Stromal cell of bone marrow (primary cell): ENCODE measurements at places on chromosomes 3 and 15.

DNA sequence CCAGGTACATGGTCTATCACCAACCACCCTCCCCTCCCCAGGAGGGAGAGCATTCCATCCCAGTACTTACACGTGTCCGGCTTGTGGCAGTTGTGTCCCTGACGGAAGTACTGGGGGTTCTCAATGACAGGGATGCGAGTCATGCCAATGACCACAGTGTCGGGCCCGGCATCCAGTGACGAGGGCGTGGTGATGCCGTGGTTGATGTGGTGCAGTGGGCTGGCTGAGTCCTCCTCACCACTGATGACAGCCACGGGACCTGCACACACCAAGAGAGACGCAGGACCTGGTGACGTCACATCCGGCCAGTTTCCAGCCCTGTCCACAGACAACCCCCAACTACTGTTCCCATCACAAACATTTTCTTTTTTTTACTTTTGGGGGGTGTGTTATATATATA lies 223.8 kb downstream of the NTRK3 start:
- DNase-seq: no peak

DNA sequence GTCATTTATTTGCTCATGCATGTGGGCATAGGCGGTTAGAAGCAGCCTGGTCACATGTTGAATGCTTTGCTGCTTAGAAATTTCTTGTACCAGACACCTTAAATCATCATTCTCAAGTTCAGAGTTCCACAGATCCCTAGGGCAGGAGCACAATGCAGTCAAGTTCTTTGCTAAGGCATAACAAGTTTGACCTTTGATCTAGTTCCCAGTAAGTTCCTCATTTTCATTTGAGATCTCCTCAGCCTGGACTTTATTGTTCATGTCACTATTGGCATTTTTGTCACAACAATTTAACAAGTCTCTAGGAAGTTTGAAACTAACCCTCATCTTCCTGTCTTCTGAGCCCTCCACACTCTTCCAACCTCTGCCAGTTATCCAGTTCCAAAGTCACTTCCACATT lies 22.8 kb downstream of the HGD start:
- no peak for DNase-seq

DNA sequence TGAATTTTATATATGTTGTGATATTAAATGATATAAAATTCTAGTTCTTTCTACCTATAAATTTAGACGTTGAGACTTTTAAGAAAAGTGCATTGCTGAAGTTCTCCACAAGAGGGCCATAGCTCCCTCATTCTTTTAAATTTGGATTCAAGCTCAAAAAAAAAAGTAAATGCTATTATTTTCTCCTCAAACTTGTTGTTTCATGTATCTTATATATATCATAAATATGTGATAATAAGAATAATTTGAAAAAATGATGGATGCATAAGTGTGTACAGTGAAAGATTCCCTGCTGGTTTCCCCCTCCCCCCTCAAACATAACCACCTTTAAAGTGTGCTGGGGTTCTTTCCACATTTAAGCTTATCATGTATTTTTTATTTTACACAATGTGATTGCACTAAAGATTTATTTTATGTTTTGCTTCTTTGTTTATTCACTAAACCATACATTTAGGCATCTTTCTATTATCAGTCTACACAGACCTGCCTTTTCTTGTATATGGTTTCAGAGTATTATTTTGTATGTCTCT lies 769.4 kb upstream of the GOLIM4 start:
- peak; percentile 28 for DNase-seq

DNA sequence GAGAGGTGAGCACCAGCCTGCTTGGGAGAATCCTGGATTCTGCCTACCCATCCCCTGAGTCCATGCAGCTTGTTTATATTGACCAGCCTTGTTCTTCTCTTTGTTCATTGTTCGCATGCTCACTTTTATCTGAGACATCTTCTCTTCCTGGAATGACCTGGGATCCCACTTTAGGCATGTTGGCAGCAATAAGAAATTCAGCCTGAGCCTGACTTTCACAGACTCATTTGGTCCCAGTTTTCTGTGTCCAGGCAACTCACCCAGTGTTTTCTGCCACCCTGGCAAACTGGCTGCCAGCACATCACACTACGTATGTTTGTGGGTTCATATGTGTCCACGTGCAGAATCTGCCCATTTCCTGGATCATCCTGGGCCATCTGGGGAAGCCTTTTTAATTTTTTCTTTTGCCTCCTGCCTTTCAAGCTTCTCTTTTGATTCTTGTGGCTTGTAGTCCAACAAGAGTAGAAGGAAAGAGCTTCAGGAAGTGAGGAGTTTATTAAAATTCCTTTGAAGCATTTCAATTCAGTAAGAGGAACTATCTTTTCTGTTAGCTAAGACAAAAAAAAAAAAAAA lies 199.9 kb downstream of the FNDC3B start:
- no peak for DNase-seq

DNA sequence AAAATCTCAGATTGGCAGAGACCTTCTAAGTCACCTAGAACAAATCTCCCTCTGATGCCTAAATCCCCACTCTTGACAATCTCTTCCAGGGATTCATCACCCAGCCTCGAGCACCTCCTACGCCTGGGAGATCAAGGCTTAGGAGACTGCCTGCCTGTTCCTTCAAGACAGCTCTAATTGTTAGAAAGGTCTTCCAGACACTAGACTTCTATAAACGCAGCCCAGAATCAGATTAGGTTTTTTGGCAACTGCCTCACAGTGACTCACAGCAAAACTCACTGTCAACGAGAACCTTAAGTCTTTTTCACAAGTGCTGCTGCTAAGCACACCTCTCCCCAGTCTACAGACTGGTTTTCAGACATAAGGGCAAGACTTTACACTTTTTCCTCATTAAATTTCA lies 23.1 kb downstream of the SRGAP3 start:
- DNase-seq: peak; percentile 59
